ENCODE measurements at places on chromosomes 4 and X.

DNA sequence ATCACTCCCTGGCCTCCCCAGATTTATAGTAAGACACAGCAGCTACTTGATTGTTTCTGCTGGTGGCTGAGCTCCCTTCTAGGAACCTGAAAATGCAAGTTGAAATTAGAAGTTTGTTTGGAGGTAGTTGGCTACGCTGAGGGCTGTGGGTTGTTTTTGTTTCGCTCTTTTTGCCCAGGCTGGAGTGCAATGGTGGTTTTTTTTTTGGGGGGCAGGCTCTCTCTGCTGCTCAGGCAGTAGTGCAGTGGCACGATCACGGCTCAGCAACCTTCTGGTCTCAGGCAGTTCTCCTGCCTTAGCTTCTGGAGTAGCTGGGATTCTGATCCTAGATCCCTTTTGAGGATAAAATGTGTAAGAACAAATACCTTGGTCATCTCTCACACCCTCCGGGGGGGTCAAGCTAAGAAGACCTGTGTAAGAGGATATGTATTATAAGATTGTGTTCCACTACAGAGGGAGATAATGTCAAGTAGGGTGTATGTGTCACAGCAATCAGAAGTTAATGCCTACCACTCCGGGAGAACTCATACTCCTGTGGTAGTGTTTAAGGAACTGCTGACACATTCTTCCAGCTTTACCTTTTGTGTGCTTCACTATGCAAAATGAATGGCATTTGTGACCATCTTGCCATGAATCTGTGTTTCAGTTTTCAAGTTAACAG, 9.7 kb downstream of the JADE1 start:
- DNase-seq, result no peak

DNA sequence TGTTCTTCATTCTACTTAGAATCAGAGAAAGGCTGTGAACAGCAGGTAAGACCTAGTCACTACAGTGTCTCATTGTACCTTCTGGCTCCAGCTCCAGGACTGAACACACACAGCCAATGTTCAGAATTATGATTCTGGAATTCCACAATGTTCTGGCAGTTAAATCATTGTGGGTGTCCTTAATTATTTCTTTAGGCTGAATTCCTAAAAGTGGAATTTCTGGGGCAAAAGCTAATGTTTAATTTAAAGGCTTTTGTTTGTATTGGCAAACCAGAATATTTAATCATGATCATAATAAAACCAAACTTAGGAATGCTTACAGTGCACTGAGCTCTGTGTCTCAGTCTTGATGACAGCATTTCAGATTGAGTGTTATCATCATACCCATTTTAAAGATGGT, 67.0 kb upstream of the FAT1 start:
- no peak for DNase-seq

DNA sequence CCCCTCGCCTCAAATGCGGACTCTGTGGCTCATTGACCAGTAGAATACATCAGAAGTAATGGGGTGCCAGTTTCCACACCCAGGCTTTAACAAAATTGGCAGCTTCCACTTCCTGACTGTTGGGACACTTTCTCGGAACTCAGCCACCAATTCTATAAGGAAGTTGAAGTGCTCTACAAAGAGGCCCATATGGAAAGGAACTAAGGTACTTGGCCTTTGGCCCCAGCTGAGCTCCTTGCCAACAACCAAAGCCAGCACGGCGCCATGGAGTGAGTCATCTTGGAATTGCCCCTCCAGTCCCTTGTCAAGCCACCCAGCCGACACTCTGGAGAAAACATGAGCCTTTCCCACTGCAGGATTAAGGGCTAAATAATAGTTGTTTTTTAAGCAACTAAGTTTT, 262.2 kb upstream of the INTU start:
- DNase-seq, result no peak

GRCh38 chr4:86306816-86307215, 53.0 kb downstream of the MAPK10 start:
- no peak for DNase-seq

GRCh38 chr4:111789901-111790640, 355.2 kb upstream of the FAM241A start:
- DNase-seq, result no peak

DNA sequence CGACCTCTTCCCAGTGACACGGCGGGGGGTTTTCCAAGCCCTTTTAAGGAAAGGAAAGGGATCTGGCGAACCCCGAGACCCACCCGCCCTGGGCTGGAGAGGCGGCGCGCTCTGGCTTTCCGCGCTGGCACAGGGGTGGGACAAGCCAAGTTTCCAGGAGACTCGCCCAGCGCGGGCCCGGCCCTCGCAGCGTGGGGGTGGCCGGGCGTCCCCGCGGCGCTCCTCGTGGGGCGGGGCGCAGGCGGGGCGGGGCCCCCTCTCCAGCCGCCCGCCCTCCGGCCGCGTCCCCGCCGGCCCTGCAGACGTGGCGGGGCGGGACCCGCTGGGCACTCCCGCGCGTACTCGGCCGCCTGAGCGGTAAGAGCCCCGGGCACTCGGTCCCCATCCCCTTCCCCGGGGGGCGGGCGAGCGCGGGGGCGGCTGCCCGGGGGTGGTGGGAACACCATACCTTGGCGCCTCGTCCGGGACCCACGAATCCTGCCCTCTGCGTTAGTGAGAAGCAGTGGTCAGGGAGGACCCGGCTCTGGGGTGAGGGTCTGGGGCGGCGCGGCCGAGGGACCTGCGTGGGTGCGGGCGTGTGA, at the start of gene FAM114A1:
Gene FAM114A1, plus strand, starts transcription at position 329 of the 581 bp plus-strand sequence. CDS start 10,273 bp downstream, outside the sequence.
- no peak for DNase-seq

- DNase-seq, result no peak
Observed at GRCh38 chr4:175986-176385, 51.7 kb downstream of the ZNF718 start.

DNA sequence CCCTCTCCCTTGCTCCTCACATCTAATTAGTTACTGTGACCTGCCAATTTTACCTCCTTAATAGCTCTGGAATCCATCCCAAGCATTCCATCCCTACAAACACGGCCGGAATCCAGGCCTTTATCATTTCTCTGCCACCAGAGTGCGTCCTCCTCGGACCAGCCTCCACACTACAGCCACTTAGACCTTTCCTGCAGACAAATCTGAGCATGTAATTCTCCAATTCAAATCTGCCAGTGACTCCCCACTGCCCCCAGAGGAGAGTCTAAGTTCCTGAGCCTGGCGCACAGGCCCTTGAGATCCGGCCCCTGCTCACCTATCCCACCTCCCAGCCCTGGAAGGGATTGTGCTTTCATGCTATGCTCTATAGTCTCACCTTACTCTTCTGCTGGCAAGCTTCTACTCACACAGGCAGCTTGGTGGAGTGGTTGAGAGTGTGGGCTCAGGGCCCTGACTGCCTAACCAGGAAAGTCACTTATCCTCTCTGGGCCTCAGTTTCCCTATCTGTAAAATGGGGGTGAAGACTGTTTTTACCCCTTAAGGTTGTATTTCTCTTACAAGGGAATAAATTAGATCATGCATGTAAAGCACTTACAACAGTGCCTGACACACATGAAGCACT, 31.2 kb downstream of the PJA1 start:
- no peak for DNase-seq

DNA sequence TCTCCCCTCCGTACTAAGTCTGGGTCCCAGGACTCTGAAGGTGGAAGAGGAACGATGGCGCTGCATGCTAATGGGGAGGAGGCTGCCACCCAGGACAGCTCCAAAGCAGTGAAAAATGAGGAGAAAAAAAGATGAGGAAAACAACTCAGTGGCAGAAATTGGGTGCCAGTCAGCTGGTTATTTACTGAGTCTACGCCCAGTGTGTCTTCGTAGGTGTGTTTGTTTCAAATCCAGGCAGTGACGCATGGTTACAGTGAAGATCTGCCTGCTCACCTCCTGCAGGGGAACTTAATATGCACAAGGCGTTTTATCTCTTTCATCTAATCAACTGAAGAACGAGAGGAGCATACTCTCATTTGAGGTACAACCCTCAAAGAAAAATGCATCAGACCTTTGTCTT, 70.9 kb upstream of the FBXW7 start:
- DNase-seq, result no peak

DNA sequence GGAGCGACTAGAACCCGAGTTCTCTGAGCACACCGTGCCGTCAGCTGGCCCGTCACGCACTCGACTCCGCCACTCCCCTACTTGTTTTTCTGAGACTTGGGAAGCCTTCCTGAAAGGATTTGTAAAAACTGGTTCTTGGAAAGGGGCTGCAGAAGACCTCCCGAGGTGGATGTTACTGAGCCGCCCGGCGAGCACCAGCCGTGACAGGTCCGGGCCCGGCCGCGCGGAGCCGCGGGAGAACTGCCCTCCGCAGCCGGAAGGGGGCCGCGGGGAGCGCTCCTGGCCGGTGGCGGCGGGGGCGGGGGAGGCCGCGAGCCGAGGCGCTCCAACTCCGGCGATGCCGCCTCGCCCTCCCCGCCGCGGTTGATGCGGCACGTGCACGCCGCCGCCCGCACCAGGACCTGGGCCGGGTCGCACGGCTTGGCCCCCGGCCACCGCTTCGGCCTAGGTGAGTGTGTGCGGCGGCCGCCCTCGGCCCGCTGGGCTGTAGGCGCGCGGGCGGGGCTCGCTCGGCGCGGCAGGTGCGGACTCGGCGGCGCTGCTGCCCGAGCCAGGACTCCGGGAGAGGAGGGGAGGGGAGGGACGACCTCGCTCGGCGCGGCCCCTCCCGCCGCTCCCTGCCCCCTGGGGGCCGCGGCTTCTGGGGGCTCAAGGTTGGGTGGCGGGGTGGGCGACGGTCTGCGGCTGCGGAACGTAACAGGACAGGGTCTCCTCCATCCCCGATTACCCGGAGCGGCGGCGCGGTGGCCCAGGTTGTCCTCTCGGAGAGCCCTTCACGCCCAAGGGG, 1.7 kb downstream of the SPRY1 start:
- peak; percentile 31 for DNase-seq

- no peak for DNase-seq
Observed at GRCh38 chr4:819401-820229, 6.3 kb downstream of the CPLX1 start.

- no peak for DNase-seq
Observed at GRCh38 chrX:349196-349595, 30.6 kb upstream of the GTPBP6 start.

DNA sequence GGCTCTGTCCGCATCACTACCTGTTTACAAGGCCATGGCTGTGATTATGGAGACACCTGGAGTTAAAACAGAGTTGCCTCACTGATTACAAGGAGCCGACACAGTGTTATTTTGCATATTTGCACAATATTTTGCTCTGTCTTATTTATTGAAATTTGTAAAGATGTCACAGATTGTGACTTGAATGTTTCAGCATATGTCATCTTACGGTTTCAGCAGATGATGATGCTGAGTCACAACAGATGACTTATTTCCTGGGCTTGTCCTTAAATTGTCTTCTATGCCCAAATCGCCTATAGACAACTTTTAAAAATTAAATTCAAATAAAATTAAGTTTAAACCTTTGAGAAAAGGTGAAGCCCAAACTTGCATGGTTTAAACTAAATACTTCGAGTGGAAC, 87.1 kb upstream of the INPP4B start:
- DNase-seq, result no peak

DNA sequence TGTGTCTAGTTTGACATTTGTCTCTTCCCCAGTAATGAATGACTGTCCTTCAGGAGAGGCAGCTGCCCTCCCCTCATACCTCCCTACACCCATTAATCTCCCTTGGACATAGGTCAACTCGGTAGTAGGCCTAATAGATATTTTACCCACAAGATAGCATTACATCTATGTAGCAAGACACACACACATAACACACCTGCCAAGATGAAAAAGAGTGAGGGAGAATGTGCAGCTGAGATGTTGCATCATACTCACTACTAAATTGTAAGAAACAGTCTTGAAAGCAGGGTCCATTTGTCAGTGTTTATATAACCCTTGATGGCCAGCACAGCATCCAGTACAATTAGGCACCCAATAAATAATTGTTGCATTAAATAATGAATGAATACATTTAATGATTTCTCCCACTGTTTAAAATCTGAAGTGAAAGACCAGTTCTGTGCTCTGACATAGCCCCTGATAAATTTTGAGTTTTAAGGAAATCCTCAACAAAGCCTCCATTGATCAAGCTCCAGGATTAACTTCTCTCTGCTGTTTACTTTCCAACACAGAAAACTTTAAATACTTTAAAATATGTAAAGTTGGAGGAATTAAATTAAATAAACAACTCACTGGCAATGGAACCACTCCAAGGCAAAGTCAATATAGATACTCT, 440.8 kb upstream of the RASGEF1B start:
- DNase-seq, result no peak

Measured in stimulated activated CD8-positive, alpha-beta memory T cell treated with anti-CD3 and anti-CD28 coated beads, Interleukin-4, amount 100 ng/mL, for 1 hour (primary cell).